ENCODE measurements at places on chromosomes 7 and 10.

GRCh38 chr7:28373990-28374389 is 38.3 kb upstream of the CREB5 start:
- no peak for DNase-seq

GRCh38 chr10:369221-369683 is 234.0 kb downstream of the ZMYND11 start:
- DNase-seq, result no peak

DNA sequence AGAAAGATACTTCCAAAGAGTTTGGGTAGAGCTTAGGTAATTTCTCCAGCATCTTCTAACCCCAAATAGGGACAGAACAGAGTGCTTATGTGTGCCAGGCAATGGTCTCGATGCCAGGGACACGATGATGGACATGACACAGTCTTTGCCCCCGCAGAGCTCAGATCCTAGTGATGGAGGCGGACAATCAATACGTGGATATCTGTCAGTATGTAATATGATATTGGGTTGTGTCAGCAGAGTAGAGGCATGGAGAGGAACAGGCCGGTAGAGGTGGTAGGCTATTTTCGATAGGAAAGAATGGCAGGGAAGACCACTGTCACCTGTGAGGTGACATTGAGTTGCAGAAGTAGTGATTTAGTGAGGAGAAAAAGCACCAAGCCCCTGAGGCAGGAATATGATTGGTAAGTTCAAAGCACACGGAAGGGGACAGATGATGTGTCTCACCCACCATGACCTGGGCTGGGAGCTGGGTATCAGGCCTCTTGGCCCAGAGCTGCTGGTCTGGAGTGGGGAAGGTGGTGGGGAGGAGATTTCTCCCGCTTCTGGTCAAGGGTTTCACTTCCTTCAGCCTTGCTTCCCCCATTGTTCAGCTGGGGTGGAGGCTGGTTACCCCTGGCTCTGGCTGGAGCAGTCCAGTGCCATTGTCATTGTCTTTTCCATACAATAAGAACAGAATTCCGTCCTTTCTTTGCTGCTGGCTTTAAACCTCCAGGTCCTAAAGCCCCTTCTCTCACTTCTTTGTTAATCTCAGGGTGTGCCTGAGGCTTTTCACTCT is 36.0 kb upstream of the SRGN start:
- DNase-seq, result no peak

- no peak for DNase-seq
Observed at GRCh38 chr10:43209651-43210141, 57.2 kb downstream of the RASGEF1A start.

DNA sequence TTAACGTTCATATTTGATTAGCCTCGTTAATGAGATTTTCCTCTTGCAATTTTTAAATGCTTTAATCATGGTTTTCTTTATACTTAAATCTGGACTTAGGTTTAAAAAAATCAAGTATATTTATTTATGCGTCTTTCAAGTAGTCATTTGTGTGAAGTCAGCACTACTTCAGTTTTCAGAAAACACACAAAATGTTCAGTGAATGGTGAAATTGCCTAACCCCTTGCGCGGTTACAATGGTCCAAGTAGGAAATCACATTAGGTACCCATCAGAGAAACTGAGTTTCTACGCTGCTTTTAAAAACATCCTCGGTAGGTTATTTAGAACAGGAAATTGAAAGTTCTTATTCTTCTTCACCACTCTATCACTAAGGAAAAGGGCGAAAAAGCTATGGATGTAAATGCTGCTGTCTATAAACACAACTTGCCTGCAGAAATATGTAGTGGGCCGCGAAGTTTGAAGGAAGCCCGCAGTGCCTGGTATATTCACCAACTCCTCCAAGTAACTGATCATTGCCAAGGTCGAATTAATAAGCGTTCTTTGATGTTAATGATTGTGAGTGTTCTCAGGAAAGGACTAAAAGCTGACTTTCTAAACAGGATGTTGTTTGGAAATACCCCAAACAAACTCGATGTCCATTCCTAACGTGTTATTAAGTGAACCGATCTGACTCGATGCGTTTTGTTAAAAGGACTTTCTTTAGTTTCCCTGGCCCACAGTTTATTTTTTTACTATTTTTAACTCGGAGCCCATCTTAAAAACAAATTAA is 1.0 kb downstream of the SYPL1 start:
- DNase-seq, result no peak

DNA sequence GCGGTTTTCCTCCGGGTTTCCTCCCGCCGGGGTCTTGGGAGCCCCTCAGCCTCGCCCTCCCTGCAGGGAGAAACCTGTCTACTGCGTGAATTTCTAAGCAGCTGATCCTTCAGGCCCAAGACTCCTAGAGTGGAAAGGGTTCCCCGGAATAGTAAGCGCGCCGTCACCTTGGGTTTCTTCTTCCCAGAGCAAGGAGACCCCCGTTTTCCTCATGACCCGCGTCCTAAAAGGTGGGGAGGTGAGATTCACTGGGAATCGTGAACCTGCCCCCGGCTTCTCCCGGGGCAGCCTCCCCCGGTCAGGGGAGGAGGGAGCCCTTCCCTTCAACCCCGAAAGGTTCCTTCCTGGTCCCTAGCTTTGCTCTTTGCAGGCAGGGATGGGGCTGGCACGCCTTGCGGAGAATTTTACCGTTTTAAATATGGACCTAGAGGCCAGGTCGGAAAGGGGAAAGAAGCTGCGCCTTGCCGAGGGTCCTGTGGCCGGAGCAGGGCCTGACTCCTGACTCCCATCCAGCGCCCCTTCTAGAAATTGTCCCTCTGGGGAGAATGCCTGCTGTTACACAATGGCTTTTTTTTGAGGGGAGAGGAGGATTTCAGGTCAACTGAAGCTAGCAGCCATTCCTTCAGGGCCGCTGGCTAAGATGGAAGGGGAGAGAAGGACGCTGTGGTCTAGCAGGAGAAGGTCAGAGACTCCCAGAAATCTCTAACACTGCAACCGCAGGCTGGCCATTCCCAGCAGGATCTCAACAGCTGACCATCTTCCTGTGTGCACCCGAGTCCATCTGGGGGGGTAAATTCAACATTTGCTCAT is 11.6 kb upstream of the MNX1 start:
- no peak for DNase-seq

GRCh38 chr7:11175887-11176286 is 202.2 kb downstream of the PHF14 start:
- DNase-seq, result no peak

DNA sequence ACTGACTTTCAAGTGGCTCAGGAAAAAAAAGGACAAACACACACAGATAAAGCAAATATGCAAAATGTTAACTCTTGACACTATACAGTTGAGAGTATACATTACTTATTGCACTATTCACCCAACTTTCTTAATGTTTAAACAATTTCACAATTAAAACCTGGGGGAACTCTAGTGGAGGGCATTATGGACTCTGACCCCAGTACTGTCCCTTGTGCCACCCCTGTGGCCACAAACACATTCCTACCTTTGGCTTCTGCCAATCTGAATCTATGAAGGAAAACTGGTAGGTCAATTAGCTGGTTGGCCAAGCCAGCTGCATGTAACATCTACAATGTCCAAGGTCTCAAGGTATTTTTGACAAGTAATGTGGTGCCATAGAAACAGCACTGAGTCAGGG is 7.5 kb upstream of the FGFR2 start:
- DNase-seq, result no peak

DNA sequence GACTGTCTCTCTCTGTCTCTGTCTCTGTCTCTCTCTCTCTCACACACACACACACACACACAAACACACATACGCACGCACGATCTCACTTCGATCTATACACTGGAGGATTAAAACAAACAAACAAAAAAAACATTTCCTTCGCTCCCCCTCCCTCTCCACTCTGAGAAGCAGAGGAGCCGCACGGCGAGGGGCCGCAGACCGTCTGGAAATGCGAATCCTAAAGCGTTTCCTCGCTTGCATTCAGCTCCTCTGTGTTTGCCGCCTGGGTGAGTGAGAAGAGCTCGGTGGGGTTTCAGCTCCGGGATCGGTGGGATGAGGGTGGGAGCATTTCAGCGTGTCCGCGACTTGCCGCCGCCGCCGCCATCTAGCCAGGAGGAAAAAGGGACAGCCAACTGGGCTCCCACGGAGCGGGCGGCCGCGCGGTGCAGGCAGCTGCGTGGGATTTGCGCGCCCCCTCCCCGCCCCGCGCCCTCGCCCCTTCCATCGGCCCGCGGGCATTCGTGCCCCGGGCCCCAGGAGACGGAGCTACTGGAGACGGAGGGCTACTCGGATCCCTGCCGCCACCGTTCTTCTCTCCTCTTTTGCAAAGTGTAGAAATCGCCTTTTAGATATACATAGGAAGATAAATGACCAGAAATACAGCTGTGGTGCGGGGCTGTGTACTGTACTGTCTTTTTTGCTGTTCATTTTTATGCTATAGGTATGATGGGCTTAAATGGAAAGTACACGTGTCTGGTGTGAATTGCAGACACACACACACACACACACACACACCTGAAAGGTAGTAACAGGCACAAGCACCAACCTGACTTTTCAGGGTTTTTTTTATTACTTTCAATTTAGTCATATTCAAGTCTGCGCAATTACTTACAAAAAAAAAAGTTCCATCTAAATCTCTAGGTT is 581 bp downstream of the PTPRZ1 start:
- no peak for DNase-seq

DNA sequence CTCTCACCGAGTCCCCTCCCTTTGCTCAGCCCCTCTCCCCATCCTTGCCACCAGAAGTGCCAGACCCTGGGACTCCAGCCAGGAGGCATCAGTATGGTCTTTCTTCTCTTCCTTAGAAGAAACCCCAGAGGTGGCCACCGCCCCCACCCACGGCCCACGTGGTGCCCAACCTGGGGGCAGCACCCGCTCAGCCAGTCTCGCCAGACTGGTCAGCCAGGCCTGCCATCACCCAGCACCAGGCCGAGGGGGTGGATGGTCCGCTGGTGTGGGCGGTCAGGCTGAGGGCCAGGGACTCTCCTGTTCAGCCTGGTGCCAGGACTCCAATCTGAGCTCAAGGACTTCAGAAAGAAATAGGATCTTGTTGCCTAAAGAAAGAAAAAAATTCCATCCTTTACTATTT is 5.8 kb upstream of the CLDN4 start:
- DNase-seq, result no peak

Data from stimulated activated CD4-positive, alpha-beta T cell treated with anti-CD3 and anti-CD28 coated beads, Interleukin-4, amount 100 ng/mL, for 1 hour (primary cell).